ENCODE measurements at places on chromosomes 2 and 18.
A peak's percentile ranks its signal among the peaks of the same experiment; 100 is the strongest.

GRCh38 chr2:1210352-1210751, 202.9 kb upstream of the TPO start:
- DNase-seq, result no peak

DNA sequence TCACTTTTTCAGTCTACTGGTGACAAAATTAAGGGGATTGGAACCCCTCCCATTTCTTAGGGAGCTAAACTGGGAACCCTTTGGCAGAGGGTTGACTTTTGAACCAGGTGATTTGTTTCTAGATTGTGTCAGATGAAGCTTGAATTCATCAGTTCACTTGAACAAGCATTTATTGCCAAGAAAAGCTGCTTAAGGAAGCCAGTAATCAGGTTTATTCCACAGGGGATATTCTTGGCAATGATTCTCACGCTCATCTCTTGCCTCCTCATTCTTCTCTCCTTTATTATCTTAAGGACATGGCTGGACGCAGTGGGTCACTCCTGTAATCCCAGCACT, 101.0 kb downstream of the ALPK2 start:
- DNase-seq, result no peak

GRCh38 chr18:31711365-31712172, 27.2 kb upstream of the B4GALT6 start:
- DNase-seq, result no peak

- DNase-seq, result no peak
These were observed 84.3 kb downstream of the RAPGEF4 start for GRCh38 chr2:172819943-172820342.

- DNase-seq, result no peak
These were observed 2.0 kb downstream of the MBD5 start for GRCh38 chr2:148022882-148023281.

- DNase-seq, result no peak
These were observed 99.8 kb downstream of the AKAIN1 start for GRCh38 chr18:5097116-5097703.

- no peak for DNase-seq
These were observed 20.5 kb upstream of the RPL37A start for GRCh38 chr2:216478151-216478550.

DNA sequence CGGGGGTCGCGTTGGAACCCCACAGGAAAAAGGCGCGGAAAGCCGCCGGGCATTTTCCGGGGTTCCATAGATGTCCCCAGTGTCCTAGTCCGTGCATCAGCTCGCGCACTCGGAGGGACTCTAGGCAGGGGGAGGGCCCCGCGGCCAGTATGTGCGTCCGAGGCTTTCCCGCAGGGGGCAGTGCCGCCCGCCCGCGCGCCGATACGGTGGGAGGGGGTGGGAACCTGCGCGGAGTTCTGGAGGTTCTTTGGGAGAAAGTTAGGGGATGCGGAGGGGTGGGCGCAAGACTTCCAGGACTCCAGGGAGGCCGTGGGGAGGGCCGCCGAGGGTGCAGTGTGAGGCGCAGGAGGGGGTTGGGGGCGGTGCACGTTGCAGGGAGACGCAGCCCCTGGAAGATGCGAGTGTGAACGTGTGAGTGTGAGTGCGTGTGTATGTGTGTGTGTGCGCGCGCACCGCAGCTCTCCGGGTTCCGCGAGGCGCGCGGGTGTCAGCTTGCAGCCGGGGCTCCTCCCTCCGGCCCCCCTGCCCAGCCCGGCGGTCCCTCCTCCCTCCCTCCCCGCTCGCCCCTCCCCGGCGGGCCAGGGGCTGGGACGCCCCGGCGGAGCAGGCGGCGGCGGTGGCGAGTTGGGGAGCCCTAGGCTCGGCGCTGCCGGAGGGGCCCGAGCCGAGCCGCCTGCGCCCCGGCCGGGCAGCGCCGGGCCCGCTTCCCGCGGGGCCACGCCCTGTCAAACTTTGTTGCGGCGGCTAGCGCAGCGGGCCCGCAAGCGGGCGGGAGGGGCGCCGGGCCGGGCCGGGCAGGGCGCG, at the start of gene TCF7L1:
TCF7L1 (plus strand) TSS at position 559 of the 804 bp plus-strand sequence. CDS start 293 bp downstream, outside the sequence.
- peak; percentile 29 for DNase-seq

GRCh38 chr2:128640166-128640844, 321.6 kb upstream of the HS6ST1 start:
- DNase-seq, result no peak

GRCh38 chr2:9071584-9072124, 68.2 kb upstream of the MBOAT2 start:
- no peak for DNase-seq

GRCh38 chr2:207122651-207123334, 43.0 kb downstream of the KLF7 start:
- no peak for DNase-seq
